Posterior cingulate gyrus (tissue), 11 donors: ENCODE measurements at places on chromosomes 4 and X.

DNA sequence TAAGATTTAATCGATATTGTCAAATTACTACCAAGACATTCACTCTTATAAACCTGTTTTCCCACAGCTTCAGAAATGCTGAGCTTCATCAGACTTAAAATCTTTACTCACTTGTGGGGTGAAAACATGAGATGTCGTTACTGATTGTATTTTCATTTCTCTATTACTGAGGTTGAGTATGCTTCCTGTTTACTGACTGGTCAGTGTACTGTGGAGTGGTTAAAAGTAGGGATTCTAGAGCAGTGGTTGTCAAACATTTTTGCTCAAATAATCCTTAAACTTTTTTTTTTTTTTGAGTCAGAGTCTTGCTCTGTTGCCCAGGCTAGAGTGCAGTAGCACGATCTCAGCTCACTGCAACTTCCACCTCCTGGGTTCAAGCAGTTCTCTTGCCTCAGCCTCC is 50.3 kb downstream of the NSUN7 start:
- DNase-seq = no peak

- no peak for DNase-seq
Observed at GRCh38 chr4:26238778-26239679, 81.8 kb upstream of the RBPJ start.

DNA sequence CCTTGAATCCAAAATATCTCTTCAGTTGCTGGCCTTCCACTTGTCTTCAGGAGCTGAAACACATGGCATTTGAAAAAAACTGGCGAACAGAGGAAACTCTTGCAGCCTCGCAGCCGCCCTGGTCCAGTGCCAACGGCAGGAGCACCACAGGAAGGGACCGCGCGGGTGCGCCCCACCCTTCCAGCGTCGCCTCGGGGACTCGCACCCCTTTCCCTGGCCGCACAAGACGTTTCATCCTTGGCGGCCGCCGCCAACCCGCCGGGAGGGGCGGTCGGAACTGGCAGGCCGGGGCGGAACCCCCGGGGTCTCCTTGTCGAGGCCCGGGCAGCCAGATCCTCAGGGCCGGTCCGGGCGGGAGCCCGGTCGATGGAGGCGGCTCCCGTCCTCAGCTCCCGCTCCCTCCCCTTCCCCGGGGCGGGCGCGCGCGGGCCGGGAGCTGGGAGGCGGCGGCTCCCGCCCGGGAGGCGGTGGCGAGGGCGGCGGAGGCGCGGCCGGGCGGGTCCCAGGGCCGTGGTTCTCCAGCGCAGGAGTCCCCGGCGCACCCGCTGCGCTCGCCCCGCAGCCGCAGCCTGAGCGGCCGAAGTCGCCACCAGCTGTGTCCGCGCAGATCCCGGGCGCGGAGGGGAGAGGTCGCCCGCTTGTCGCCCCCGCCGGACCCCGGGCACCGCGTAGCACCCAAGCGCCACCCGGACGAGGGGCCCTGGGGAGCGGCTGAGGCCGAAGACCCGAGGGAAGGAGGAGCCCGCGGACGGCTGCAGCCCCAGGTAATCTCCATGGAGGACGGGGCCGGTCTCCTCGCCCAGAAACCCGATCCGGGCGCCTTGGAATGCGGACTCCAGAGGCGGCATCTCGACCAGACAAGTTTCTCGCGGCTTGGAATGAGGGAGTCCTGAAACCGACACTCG is 886 bp upstream of the NDST3 start:
- DNase-seq = peak; percentile 49

GRCh38 chr4:165190591-165191347 is 16.6 kb upstream of the KLHL2 start:
- no peak for DNase-seq

GRCh38 chr4:77877771-77878565 is 15.3 kb downstream of the MRPL1 start:
- no peak for DNase-seq

GRCh38 chrX:97547877-97548578 is 664.3 kb downstream of the RPA4 start:
- no peak for DNase-seq

DNA sequence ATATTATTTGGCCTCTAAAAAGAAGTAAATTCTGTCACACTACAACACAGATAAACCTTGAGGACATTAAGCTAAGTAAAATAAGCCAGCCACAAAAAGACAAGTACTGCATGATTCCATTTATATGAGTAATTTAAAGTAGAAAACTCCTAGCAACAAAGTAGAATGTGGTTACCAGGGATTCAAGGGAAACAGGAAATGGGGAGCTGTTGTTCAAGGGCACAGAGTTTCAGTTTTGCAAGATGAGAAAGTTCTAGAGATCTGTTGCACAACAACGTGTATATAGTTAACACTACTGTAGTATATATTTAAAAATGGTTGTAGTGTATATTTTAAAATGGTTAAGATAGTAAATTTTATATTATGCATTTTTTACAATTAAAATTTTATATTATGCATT is 25.4 kb downstream of the SEC31A start:
- no peak for DNase-seq

- no peak for DNase-seq
Observed at GRCh38 chr4:44927399-44928380, 201.3 kb upstream of the GNPDA2 start.

DNA sequence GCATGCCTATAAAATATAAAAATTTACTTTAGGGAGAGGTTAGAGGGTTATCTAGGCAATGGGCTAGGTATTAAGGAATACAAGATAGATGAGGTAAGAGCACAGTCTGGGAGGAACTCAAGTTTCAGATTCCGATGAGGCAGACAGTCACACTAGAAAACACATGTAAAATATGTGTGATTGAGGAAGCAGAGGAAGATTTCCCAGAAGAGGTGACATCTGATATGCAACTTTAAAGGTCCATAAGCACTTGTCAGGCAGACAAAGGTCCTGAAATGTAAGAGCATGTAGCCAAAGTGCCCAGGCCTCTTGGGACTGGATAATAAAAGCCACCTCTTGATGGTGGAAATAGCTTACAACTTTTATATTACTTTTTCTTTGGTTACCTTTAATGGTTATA is 81.1 kb upstream of the AADAT start:
- DNase-seq = no peak

GRCh38 chrX:116009861-116010710 is 160.5 kb upstream of the AGTR2 start:
- DNase-seq = peak; percentile 28

DNA sequence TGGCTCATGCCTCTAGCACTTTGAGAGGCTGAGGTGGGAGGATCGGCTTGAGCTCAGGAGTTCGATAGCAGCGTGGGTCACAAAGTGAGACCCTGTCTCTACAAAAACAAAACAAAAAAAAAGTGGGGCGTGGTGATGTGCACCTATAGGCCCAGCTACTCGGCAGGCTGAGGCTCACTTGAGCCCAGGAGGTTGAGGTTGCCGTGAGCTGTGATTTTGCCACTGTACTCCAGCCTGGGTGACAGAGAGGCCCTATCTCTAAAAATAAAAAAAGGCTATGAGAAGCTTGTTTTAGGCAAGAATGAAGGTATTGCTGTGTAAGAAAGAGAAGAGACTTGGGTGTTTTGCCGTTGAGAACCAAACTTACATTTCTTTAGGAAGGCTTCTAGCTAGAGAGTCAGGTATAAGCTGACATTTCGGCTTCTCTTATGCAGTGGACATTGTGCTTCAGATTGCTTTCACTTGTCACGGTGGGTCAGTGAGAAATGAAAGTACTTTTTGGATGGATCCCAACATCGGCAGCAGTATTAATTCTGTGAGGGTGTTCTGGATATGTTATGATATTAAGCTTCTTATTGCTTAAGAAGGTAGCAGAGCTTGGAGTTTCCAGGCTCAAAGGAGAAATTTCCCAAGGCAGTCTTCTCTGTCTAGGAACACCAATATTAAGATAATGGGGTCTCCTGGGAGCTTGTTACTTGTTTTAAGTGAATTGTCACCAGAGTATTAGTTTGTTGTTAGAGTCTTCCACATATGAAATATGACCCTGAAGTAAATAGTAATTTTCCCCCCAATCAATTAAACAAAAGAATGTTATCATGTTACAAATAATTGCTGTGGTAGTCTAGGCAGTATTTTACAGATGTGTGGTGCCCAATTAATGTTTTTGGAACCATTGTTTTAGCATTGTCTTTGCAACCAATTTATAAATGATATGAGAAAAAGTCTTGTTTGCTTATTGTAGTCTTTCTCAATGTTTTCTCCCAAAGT is 17.6 kb downstream of the TMEM131L start:
- DNase-seq = no peak

DNA sequence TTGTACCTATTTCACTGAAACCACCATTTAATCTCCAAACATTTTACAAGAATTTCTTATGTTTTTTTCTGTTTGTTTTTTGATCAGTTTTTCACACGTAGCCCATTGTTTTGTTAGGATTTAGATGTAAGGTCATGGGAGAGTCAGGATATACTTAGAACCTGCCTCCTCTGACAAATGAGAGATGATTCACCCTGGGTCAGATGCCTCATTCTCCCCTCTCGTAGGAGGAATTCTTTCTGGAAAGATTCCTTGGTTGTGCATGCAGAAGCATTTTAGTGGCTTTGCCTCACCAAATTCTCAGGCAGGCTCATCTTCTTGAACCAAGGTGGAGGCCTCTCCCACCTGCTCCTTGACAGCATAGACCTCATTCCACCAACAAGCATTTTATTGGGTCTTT is 599.3 kb downstream of the SPRY1 start:
- DNase-seq = no peak

- no peak for DNase-seq
Observed at GRCh38 chrX:15579778-15580747, 20.7 kb downstream of the ACE2 start.

GRCh38 chr4:185002784-185003183 is 15.5 kb upstream of the HELT start:
- DNase-seq = no peak

DNA sequence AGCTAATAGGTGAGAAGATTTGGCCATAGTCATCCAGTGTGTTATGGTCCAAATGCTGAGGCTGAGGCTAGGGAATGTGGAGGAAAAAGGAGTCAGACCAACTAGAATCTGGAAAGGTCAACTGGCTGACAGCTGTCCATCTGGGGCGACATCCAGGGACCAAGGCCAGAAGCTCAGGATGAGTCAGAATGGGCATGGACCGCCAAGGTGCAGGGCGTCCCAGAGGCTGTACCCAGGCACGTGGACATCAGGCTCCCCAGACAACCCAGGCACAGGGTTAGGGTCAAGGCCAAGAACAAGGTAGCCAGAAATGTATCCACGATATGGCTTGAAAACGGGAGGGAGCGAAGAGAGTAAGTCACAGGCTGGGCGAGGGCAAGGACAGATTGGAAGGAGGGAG is 26.1 kb upstream of the PTTG2 start:
- no peak for DNase-seq

GRCh38 chrX:129655547-129656249 is 942 bp upstream of the APLN start:
- DNase-seq = no peak

DNA sequence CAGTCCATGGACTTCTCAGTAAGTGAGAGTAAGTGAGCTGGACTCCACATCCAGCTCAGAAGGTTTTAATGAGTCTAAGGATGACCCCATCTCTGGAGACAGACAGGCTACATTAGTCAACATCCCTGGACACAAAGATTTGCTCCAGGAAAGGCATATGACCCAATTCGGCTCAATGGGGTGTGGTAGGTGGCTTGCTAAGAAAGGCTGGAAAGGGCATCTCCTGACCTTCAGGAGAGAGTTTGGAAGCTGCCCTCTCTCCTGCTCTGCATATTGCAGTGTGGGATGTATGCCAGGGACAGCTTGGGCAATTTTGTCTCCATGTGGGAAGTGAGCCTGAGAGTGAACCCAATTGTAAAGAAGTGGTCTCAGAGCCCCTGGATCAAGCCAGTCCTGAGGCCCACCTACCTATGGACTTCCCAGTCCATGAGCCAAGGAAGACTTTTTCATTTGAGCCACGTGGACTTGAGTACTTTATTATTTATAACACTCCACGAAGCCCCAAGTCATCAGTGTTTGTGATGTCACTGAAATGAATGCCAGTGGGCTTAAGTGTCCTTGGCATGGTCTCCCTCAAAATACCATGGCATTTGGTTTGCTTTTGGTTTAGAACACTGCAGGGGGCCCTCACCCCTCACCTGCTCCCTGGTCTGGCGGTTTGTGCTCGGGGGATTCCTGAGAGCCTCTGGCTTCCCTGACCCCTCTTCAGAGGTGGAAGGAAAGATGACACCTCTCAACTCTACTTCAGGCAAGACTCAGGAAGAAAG is 10.4 kb upstream of the ABLIM2 start:
- no peak for DNase-seq

- DNase-seq = no peak
Observed at GRCh38 chr4:74451214-74451661, 6.3 kb downstream of the AREG start.

DNA sequence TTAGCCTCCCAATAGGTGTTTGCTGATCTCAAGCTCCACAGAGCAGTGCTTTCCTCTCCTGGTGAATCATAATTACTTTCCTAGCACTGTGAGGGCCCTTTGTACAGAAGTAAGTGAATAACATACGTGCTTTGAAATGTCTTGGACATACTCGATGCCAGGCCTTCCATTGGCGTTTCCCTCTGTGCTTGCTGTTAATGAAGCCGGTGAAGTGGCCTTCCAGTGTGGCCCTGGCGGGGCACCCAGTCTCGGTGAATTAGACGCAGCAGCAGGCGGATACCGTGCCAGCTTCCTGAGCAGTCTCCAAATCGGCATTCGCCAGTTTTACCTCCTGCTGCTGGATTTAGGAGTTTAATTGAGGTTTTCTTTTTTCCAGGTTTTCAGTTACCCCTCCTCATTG is 132.3 kb downstream of the HMX1 start:
- DNase-seq = no peak

DNA sequence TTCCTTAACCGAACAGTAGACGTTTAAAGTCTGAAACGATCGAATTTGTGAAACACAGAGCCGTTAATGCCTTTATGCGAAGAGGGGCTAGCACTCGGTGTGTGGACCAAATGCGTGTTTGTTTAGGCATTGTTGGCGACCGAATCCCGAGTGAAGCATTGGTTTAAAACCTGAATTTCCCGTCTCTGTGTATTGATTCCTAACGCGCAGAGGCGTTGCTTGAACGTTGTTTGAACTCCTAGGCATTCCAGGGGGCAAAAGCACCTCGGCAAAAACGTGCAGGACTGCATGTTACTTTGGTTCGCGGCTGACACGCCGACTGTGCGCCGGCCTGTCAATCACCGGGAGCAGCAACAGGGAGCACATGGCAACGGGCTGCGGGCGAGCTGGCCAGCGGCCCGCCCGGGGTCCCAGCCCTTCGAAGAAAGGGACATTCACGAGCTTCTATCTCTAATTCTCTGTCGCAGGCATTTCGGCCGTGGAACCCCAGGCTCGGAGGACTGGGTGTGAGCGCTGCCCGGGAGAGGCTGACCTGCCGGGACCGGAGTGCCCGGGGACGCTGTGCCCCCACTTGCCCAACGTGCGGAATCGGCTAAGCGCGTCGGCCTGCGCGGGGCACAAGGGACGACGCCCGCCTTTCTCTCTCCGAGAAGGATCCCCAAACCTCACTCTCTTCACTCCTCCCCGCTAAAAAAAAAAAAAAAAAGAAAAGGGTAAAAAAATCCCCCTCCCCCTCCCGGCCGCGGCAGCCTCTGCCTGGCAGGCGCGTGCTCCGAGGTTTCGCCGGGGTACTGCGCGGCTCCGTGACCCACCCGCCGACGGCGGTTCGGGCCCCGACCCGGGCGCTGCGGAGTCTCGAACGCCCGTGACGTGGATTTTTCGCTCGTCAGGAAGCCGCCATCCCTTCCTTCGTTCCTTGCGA is 810 bp downstream of the SPRY1 start:
- peak; percentile 40 for DNase-seq
